ENCODE measurements at places on chromosomes 11 and 22. TPM values are rescaled to one million over a fixed set of nuclear protein-coding genes. Genes with fewer than 3 reads are reported as not detected.

Gene PPP1R14B
- 297 TPM for total RNA-seq

GRCh38 chr11:27234961-27235360 is 128.1 kb downstream of the CCDC34 start:
- DNase-seq: no peak

DNA sequence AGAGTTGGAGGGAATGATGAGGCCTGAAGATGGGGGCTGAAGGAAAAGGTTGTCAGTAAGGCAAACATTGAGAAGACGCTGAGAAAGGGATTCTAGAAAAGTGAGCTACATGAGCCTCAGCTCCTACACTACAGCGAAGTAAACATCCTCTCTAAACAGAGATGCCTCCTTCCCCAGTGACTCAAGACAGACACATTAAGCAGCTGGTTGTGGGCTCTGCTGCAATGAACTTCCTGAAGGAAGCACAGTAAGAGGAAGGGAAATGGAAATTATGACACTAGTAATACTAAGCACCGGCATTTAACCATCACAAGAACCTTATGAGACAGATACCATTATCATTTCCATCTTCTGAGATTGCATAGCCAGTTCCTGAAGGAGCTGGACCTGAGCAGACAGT is 190.5 kb downstream of the C11orf87 start:
- DNase-seq: no peak

Gene TTC28
- total RNA-seq: 27.2 TPM

Gene TRIM29
- total RNA-seq: not detected

DNA sequence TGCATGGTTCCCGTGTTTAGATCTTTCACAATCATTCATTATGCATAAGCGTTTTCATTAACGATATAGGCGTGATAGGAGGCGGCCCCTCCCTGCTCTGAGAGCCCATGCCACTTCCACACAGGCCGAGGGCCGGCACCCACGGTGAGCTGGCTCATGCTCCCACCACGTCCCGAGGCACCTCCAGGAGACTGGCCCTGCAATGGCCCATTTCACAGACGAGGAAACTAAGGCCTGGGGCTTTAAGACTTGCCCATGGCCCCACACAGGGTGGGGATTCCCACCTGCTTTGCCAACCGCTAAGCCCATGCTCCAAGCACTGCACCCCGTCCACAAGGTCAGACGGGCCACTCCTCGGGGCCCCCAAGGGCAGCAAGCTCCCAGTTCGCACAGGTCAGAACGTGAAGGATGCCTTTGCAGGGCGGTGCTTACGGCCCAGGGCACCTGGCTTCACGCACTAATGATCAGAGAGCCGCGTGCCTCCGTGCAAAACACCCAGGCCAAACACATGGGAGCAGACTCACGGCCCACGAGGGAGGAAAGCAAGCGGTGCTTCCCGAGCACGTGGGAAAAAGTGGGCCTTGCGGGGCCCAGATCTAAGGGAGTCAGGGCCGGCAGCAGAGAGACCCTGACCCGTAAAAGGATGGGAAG is 8.3 kb downstream of the OSBPL5 start:
- DNase-seq: no peak
